Stimulated activated CD4-positive, alpha-beta T cell treated with anti-CD3 and anti-CD28 coated beads, Interleukin-2, amount 100 ng/mL, for 24 hours (primary cell): ENCODE measurements at places on chromosomes 6 and 20.

DNA sequence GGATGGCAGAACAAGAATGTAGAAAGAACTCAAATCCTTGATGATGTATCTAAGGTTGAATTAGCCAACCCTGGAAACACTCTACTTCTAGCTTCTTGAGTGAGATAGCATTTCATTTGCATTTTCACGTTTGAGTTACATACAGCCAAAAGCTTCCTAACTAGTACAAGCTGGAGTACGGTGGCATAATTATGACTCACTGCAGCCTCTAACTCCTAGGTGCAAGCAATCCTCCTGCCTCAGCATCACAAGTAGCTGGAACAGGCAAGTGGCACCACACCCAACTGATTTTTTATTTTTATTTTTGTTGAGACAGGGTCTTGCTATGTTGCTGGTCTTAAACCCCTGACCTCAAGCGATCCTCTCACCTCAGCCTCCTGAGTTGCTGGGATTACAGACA is 36.5 kb upstream of the STK35 start:
- DNase-seq = no peak

GRCh38 chr20:35837577-35838195 is 65.9 kb downstream of the PHF20 start:
- no peak for DNase-seq

DNA sequence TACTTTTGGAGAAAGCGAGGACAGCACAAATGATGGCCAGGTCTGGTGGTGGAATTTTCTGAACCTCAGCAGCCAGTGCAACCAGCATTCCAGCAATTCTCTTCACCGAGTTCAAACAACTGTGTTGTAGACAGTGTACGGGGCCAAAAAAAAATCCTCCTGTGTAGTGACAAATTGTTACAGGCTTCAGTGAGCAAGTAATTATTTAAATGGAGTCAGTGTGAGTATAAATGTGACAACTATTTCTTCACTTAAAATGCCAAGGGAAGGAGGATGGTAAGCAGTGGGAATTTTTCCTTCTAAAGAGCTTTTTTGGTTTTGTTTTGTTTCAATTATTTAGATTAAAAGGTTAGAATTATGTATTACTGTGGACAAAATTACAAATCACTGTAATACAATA is 154.1 kb downstream of the TMEM242 start:
- no peak for DNase-seq

DNA sequence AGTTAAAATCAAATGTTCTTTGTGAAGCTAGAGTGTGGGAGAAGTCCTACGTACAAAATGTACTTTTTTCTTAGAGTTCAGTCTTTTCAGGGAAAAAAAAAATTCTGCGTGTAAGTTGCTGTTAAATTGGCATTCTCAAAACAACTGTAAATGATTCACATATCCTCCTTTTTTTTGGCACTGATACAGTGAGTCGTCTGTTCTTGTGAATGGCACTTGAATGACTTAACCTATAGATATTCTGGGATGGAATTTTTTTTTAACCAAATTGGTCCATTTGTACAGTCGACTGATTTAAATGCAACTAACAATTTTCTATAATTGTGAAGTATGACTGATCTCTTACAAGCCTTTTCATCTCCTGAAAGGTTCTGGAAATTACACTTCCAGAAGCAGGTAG is 5.5 kb upstream of the JAG1 start:
- DNase-seq = no peak

DNA sequence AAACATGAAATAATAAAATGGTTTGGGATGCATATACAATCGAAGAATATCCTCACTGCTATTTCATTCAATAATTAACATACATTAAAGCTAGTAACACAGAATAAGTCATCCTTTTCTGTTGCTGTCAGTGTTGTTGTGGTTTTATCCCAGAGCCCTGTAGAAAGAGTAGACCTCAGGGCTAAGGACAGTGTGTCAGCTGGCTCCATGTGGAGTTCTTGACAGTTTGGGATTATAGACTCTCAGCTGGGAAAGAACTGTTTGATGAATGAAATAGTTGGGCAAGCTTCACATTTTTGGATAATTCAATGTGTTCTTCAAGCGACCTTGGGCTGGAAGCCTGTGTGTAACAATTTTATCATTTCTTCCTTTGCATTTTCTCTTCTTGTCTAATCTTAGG is 10.1 kb downstream of the UTRN start:
- no peak for DNase-seq

DNA sequence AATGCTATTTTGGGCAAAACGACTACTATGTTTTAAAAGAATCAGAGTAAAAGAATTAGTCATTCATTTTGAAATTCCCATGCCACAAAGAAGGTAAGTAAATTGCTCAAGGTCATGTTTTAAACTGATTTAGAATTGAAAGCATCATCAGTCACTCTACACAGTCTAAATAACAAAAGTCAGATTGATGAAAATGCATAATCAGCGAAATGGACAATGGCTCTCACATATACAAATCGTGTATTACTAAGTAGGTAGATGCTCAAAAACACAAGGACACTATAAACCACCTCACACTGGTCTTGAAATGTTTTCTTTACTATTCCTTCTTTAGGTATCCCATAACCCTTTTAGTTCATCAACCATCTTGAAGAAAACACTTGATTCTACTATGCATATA is 135.4 kb downstream of the OPN5 start:
- DNase-seq = no peak
